Activated T-helper 2 cell treated with anti-CD3 and anti-CD28 coated beads, Interferon-gamma antibody, Interleukin-2, Interleukin-4, amounts not matched to agents 10 μg/mL and 5 μg/mL and 100 μg/mL, durations not matched to agents 14 hours and 24 hours and 36 hours (primary cell): ENCODE measurements at places on chromosomes 5 and 9. TPM values are rescaled to one million over a fixed set of nuclear protein-coding genes. Genes with fewer than 3 reads are reported as not detected.
A peak's percentile ranks its signal among the peaks of the same experiment; 100 is the strongest.

The S1PR3 gene
- 7.1 and 7.5 TPM in 2 replicates for total RNA-seq

The RANBP3L gene
- not detected in 2 replicates for total RNA-seq

The P4HA2 gene
- 44.9 and 47.0 TPM in 2 replicates for total RNA-seq

GRCh38 chr5:10031817-10032216 lies 217.9 kb downstream of the ATPSCKMT start:
- no peaks in the 10 kb centered on the region for H3K27me3 ChIP-seq
- H3K36me3 ChIP-seq: no peaks in the 10 kb centered on the region
- no peaks in the 10 kb centered on the region for H3K4me1 ChIP-seq
- DNase-seq: no peak

GRCh38 chr9:107137495-107138202 lies 145.4 kb upstream of the RAD23B start:
- no peaks in the 10 kb centered on the region for H3K36me3 ChIP-seq
- no peak overlapping the region for H3K27ac ChIP-seq
- H3K27me3 ChIP-seq: peaks cover 5% of the 10 kb centered on the region
- H3K4me3 ChIP-seq: no peak overlapping the region

DNA sequence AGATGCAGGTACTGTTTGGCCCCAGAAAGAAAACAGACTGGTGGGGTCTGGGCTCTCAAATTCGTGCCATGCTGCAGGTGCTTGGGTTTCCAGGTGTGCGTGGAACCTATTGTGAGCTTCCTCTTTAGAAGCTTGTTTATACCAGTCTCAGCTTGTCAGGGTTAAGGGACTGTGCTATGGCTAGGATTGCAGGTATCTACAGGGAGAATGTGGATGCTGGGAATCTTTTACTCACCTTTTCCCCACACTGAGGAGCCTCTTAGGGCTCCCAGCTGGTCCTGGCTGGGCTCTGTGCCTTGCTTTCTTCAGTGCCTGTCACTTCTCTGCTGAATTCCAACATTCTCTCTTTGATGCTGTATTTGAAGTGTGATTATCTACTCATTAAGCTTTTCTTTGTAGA lies 111.8 kb downstream of the WDR70 start:
- no peak overlapping the region for H3K27ac ChIP-seq
- no peak overlapping the region for H3K4me3 ChIP-seq
- H3K27me3 ChIP-seq: no peaks in the 10 kb centered on the region
- peaks cover 6% of the 10 kb centered on the region for H3K4me1 ChIP-seq
- DNase-seq: no peak

GRCh38 chr5:93381057-93381456 lies 200.0 kb downstream of the NR2F1-AS1 start:
- no peak for DNase-seq
- H3K36me3 ChIP-seq: no peaks in the 10 kb centered on the region
- H3K4me3 ChIP-seq: no peak overlapping the region
- H3K27me3 ChIP-seq: no peaks in the 10 kb centered on the region

DNA sequence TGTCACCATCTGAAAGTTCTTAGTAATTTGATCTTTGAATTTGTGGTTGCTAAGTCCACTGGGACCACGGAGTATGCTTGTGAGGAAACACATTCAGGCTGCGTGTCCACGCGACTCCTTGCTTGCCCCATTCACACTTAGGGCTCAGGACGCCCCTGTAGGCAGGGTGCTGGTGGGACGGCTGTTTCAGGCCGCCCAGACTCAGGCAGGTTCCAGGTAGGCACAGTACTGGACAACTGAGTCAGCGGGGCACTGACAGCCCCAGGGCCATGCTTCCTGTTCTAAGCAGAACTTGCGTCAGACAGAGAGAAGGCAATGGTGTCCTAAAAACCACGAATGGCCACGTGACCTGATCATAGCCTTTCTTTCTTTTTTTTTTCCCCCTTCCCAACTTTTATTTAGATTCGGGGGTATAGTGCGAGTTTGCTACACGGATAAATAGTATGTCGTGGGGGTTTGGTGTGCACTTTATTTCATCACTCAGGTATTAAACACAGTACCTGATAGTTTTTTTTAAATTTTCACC lies 7.7 kb upstream of the RASGEF1C start:
- no peak for DNase-seq
- no peaks in the 10 kb centered on the region for H3K4me1 ChIP-seq
- no peaks in the 10 kb centered on the region for H3K36me3 ChIP-seq
- H3K27ac ChIP-seq: no peak overlapping the region
- H3K4me3 ChIP-seq: no peak overlapping the region
- H3K27me3 ChIP-seq: no peaks in the 10 kb centered on the region

GRCh38 chr9:88258601-88259000 lies 120.3 kb upstream of the SPATA31C2 start:
- H3K27ac ChIP-seq: no peak overlapping the region
- H3K36me3 ChIP-seq: no peaks in the 10 kb centered on the region
- H3K4me3 ChIP-seq: no peak overlapping the region
- peaks cover 6% of the 10 kb centered on the region for H3K27me3 ChIP-seq
- peaks cover 3% of the 10 kb centered on the region for H3K4me1 ChIP-seq
- DNase-seq: no peak

- DNase-seq: no peak
- H3K36me3 ChIP-seq: no peaks in the 10 kb centered on the region
- no peak overlapping the region for H3K27ac ChIP-seq
- H3K27me3 ChIP-seq: peaks cover 10% of the 10 kb centered on the region
Measured at GRCh38 chr5:148585988-148586387, 68.3 kb downstream of the HTR4 start.

DNA sequence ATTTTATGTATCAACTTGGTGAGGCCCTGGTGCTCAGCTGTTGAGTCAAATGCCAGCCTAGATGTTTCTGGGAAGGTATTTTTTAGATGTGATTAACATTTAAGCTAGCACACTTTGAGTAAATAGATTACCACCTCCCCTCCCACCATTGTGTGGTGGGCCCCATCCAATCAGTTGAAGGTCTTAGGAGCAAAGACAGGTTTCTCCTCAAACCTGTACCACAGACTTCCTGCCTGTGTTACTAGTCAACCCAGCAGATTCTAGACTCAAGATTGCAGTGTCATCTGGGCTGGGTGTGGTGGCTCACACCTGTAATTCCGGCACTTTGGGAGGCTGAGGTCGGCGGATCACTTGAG lies 33.8 kb downstream of the MRPL36 start:
- DNase-seq: no peak
- no peaks in the 10 kb centered on the region for H3K36me3 ChIP-seq
- no peak overlapping the region for H3K4me3 ChIP-seq

DNA sequence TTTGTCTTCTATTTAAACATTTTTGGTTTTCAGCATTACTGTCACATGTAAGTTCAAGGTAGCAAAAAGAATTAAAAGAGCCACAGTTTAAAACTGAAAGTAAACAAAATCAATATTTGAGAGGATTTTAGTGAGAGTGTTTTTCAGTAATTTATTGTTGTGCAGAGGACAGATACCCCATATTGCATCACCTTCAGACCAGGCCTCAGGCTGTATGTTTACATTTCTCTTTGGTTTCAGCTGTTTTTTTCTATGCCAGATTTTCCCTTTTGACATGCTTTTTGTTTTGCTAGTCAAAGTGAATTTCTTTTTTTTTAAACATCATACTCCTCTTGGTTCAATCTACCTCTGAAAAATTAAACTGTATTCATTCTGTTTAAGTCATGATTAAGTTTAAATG lies 47.2 kb downstream of the MAST4 start:
- no peak overlapping the region for H3K4me3 ChIP-seq
- peaks cover 5% of the 10 kb centered on the region for H3K4me1 ChIP-seq
- H3K36me3 ChIP-seq: no peaks in the 10 kb centered on the region

DNA sequence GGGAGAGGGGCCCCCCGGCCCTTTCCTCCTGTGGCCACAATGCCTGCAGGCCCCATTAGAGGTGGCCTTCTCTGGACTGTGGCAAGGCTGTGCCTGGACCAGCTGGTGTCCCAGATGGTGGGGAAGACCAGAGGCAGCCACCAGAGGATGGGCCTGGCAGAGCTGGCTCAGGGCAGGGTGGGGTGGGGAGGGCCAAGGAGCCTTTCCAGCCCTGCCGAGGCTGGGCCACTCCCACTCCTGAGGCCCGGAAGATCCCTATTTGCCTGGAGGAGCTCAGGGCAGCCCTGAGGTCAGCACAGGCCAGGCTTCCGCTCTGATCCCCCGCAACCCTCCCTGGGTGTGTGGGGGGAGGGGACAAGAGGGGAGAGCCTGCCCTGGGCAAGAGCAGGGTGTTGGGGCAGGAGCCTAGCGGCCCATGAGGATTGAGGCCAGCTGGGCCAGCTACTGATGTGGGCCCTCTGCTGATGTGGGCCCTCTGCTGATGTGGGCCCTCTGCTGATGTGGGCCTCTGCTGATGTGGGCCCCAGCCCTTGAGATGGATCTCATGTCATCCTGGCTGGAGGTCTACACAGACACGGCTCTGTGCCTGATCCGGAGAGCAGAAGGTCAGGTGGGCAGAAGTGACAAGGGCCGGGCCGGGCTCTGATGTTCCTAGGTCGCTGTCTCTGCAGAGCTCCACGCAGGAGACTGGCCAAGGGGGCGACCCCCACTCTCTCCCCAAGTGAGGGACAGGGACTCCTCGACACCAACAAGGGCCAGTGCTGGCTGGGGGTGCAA lies 6.0 kb downstream of the MRPS2 start:
- peaks cover 18% of the 10 kb centered on the region for H3K4me1 ChIP-seq
- DNase-seq: no peak
- no peak overlapping the region for H3K27ac ChIP-seq
- no peaks in the 10 kb centered on the region for H3K27me3 ChIP-seq
- peaks cover 37% of the 10 kb centered on the region for H3K36me3 ChIP-seq

DNA sequence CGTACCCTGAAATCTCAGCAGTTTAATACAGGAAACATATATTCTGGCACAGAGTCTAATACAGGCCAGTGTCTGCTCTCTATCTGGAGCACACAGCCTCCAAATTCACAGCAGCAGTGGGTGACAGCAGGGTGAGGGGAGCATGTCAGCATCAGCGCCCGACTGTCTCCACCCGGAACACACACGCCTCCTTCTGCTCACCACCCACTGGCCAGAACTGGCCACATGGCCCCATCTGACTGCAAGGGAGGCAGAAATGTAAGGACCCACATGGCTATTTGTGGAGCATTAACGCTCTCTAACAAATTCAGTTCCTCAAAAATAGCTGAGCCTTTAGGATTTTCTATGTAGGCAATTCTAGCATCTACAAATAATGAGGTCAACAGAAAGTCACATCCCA lies 24.6 kb downstream of the UBE2QL1 start:
- H3K4me3 ChIP-seq: no peak overlapping the region
- no peaks in the 10 kb centered on the region for H3K36me3 ChIP-seq
- H3K27ac ChIP-seq: no peak overlapping the region

GRCh38 chr5:159330131-159330800 lies at the start of gene IL12B:
Gene IL12B (minus strand): TSS chr5:159330487. CDS start chr5:159326782, 3,705 bp downstream.
- H3K4me1 ChIP-seq: peaks cover 23% of the 10 kb centered on the region
- H3K27ac ChIP-seq: no peak within 1 kb of the TSS
- H3K27me3 ChIP-seq: peaks cover 42% of the 10 kb centered on the region
- peak within 1 kb of the TSS; percentile 54 for H3K4me3 ChIP-seq
- DNase-seq: no peak

- H3K36me3 ChIP-seq: no peaks in the 10 kb centered on the region
- H3K27me3 ChIP-seq: no peaks in the 10 kb centered on the region
- DNase-seq: no peak
- H3K4me1 ChIP-seq: no peaks in the 10 kb centered on the region
- no peak overlapping the region for H3K27ac ChIP-seq
- no peak overlapping the region for H3K4me3 ChIP-seq
Measured at GRCh38 chr5:138964647-138965201, 89.6 kb upstream of the LRRTM2 start.

GRCh38 chr9:98043915-98044314 lies 12.6 kb upstream of the NANS start:
- peaks cover 35% of the 10 kb centered on the region for H3K36me3 ChIP-seq
- H3K4me3 ChIP-seq: no peak overlapping the region
- H3K27ac ChIP-seq: no peak overlapping the region
- DNase-seq: no peak
- H3K27me3 ChIP-seq: no peaks in the 10 kb centered on the region

GRCh38 chr9:19782005-19782404 lies 6.8 kb downstream of the SLC24A2 start:
- no peaks in the 10 kb centered on the region for H3K36me3 ChIP-seq
- DNase-seq: no peak
- H3K27me3 ChIP-seq: peaks cover 20% of the 10 kb centered on the region
- no peak overlapping the region for H3K27ac ChIP-seq
- H3K4me3 ChIP-seq: no peak overlapping the region

DNA sequence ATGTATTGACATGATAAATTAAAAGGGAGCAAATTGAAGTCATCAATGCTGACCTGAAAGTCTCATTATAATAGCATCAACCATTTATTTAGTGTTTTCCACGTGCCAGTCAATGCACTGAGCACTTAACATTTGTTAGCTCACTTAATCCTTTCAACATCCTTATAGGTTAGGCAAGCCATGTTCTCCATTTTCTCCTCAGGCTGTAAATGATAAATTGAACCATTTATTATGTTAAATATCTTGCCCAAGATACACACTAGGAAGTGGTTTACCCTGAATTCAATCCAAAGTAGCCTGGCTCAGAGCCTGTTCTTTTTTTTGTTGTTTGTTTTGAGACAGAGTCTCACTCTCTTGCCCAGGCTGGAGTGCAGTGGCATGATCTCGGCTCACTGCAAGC lies 25.0 kb upstream of the SNX2 start:
- no peak overlapping the region for H3K4me3 ChIP-seq
- H3K27ac ChIP-seq: no peak overlapping the region
- DNase-seq: no peak
- H3K27me3 ChIP-seq: peaks cover 1% of the 10 kb centered on the region
- no peaks in the 10 kb centered on the region for H3K36me3 ChIP-seq

- DNase-seq: no peak
- peaks cover 4% of the 10 kb centered on the region for H3K27me3 ChIP-seq
Measured at GRCh38 chr5:35083150-35083549, 35.4 kb upstream of the AGXT2 start.

DNA sequence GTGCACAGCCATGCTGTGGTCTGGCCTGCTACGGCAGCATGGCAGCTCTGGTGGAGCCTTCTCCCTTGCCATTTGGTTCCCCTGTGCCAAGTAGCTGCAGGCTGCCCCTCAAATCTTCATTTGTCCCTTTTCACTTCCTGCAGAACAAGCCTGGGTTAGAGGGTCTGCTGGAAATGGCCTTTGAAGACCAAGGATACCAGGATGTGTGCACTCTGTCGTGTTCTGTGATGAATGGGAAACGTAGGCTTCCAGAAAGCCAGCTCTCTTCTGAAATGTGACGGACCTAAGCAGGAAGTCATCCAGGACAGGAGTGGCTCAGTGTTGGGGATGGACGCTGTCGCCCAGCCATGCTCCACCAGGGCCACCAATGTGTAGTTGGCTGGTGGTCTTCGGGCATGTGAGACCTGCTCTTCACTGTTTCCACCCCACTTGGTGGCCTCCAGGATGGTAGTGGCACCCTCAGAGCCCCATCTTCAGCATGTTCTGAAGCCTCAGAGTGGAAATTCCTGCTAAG lies 3.4 kb upstream of the POMT1 start:
- H3K27ac ChIP-seq: peak overlapping the region; percentile 94
- no peaks in the 10 kb centered on the region for H3K27me3 ChIP-seq
- peaks cover 55% of the 10 kb centered on the region for H3K36me3 ChIP-seq
- H3K4me1 ChIP-seq: peaks cover 32% of the 10 kb centered on the region
- no peak for DNase-seq
